Hematopoietic multipotent progenitor cell treated with erythropoietin and hydrocortisone succinate and interleukin-3 and kit ligand, for 15 days (in vitro differentiated cells): ENCODE measurements at places on chromosomes 3 and 15.

DNA sequence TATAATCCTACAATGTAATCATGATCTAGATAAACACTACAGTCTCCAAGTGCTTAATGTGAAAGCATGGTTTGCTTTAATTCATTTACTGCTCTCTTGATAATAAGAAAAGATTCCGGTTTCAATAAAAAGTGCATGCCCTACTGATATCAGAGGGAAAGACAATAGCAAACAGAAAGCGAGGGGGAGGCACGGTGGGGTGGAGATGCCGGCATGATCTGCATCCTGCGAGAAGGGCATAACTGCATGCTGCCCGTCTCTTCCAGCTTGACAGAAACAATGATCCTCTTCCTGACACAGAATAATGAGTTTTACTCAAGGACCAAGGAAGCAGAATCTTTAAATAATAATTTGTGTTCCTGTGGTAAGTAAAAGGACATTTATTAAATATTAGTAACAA, 51.7 kb downstream of the GOLIM4 start:
- no peak for DNase-seq

DNA sequence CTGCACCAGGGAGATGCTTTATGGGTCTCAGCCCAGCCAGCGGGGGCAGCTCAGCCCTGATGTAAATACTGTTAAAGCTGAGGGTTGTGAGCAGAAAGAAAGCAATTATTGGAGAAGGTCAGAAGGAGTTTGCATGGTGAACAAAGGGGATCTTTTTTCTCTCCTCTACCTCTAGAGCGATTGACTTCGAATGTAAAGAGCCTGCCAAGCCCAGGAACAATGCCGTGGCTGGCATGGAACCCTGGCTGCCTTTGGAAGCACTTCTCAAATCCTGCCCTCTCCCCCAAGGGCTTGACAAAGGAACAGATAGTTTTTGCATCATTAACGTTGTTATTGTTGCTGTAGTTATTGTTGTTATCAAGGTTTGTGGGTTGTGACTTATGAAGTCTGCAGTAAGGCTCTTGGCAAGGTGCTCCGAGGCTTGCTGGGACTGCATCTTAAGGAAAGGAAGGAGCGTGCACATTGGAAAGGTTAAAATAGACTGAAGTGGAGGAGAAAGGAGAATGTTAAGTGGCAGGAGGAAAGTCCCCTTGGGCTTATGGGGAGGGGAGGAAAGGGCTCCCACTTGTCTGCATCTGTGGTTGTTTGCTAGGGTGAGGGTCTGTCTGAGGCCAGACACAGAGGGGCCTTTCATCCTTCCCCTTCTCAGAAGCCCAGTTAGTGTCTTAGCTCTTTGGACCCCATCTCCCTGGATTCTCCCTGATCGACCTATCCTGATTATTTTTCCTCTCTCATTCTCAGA, 16.7 kb downstream of the PDIA5 start:
- no peak for DNase-seq

DNA sequence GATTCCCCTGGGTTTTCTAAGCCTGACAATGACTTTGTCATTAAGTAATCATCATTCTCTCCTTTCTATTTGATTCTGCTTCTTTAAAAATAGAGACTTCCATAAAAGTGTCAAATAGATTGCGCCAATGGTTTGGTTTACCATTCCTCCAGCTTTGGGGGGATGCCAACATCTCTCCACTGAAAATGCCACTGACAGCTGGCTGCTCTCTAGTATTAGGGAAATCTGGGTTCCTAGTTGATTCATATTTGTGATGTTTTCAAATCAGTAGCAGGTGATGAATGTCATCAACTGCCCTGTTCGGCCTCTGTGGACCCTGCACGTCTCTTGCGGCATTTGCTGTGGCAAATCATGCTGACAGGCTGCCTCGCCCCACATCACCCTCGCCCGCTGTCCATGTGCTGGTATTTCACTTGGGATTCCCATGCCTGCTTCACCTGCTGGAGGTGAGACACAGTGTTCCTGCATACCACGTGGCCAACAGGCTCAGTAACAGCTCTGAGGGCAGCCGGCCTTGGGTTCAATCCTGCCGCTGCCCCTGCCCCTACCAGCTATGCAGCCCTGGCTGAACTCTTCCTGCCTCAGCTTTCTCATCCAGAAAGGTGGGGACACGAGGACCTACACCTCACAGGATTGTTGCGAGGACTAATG, 28.1 kb downstream of the ZXDC start:
- DNase-seq: no peak

GRCh38 chr3:1462856-1463450, 370.1 kb downstream of the CNTN6 start:
- DNase-seq: no peak

GRCh38 chr3:102085431-102086176, 236.3 kb downstream of the NFKBIZ start:
- DNase-seq: no peak

DNA sequence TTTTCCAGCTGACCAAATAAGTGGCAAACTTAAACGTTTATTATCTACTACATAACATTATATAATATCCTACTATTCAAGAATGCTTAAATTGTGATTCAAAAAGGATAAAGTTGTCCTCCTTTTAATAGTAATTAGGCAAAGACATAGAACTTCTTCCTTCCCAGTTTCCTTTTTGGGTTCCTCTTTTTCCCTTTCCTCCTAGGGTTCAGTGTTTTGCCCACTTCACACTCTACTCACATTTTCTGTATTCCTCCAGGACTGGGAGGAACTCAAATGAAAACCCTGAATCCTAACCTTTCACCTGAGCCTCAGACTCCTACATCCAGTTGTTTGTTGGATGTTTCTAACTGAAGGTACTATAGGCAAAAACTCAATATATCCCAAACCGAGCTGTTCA, 132.5 kb downstream of the PEAK1 start:
- DNase-seq: no peak

DNA sequence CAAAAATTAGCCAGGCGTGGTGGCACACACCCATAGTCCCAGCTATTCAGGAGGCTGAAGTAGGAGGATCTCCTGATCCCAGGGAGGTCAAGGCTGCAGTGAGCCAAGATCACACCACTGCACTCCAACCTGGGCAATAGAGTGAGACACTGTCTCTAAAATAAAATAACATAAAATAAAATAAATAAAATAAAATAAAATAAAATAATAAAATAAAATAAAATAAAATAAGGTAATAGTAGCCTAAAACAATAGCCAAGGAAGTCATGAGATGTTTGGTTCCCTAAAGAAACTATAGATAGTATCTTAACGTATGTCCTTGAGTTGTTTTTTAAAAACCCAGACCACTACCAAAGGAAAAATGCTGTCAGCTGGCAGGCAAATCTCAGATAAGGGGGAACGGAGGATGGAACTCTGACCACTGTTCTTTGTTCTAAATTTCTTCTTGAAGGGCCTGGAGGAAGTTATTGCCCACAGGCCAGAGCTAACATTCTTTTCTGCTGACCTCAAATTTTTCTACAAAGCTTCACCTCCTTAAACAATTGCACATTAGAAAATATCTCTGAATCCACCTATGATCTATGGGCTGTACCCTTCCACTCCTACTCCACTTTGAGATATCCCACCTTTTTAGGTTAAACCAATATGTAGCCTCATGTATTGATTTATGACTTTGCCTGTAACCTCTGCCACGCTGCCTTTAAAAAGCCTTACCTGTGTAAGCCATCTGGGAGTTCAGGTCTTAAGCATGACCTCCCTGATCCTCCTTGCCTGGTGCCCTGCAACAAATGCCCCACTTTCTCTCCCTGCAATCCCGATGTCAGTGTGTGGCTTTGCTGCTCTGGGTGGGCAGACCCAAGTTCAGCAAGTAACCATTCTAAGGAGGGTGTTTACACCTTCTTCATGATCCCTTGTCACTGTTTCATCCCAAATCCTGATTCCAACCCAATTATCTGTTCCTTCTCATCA, 126.2 kb upstream of the BHLHE40 start:
- no peak for DNase-seq

- no peak for DNase-seq
Observed at GRCh38 chr3:101124125-101124524, 130.9 kb upstream of the ABI3BP start.

DNA sequence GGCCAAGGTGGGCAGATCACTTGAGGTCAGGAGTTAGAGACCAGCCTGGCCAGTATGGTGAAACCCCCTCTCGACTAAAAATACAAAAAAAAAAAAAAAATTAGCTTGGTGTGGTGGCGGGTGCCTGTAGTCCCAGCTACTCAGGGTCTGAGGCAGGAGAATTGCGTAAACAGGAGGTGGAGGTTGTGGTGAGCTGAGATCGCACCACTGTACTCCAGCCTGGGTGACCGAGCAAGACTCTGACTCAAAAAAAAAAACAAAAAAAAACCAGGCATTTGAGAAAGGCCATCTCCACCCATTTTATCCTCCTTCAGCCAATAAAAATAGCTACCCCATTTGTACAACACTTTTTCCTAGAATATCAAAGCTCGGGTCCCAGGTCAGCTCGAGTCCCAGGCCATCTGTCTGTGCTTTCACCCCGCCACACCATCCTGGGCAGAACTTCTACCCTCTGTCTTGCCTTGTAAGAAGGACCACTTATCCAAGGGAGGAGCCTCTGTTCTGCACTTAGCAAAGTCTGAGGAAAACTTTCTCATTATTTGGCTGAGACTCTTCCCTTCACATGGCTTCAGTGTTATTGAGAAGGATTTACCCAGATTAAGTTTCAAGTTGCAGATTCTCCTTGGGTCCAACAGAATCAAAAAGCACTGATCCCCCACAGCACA, 99.1 kb downstream of the MESD start:
- DNase-seq: no peak

- peak; percentile 35 for DNase-seq
Observed at GRCh38 chr3:107660306-107660976, 137.7 kb downstream of the BBX start.

DNA sequence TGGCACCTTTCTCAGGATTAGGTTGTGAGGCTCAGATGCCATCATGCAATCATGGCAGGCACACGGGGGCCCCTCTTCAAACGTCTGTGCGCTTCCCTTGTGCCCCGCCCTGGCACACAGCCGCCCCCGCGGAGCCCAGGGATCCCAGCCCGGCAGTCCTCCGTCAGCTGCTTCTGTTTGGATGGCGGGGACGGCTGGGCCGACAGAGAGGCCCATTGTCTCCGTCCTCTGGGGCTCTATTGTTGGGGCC, 849 bp upstream of the HDAC11 start:
- DNase-seq: peak; percentile 49

DNA sequence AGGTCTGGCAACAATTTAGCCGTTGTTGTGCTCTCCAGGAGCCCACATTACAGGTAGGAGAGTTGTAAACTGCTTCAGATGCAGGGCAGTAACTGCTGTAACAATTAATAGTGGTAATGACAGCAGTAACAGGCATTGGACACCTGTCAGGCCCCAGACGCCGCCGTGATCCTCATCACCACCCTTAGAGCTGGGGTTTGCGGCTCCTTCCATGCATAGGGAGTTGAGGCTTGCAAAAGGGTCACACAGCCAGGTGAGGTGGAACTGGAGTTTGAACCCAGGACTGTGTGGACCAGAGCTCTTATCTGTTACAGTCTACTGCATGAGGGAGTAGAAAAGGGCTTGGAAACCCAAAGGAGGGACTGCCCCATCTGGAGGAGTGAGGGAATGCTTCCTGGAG, 26.8 kb upstream of the NR2C2 start:
- DNase-seq: no peak

DNA sequence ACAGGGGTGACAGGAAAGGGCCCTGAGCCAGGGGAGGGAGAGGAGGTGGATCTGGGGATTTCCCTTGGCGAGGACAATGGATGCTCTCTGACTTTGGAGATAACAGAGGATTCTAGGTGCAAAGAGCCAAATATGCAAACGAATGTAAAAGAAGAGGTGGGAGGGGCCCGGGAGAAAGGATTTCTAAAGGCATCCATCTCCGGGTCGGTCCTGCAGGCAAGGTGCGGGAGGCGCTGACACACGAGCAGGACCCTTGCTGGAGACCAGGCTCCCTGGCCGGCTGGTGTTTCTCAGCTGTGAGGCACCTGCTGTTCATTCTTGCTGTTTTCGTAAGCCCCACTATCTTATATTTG, 115.2 kb upstream of the TLE3 start:
- DNase-seq: no peak

DNA sequence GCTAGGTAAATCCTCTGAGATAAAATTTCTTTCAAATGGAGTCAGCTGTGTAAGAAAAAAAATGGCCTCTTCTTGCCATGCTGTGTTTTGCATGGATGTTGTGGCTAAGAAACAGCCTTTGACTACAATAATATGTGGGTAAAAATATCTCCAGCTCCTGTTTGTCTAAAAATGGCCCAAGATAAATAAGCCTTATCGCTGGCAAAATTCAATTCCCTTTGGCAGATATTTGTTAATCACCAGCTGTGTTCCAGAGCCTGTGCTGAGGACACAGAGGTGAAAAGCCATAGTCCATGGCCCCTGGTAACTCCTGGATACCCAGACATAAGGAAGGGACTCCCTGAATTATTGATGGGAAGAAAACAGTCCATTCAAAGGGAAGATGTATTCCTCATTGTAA, 15.3 kb upstream of the RAMAC start:
- no peak for DNase-seq

- DNase-seq: no peak
Observed at GRCh38 chr15:51203797-51204196, 109.1 kb upstream of the TNFAIP8L3 start.

DNA sequence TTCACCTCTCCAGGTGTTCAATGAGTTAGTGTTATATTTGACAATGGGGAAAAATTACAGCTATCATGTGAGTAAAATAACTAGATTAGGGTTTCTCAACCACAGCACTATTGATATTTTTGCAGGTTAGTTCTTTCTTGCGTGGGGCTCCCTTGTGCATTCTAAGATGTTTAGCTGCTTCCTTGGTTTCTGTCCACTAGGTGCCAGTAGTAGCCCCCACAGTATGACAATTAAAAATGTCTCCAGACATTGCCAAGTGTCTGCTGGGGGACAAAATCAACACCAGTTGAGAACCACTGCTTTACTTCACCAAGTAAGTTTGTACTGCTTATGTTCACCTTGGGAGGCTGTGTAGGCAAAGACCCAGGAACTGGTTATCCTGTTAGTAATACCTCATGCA, 618.7 kb downstream of the EDEM1 start:
- DNase-seq: no peak

DNA sequence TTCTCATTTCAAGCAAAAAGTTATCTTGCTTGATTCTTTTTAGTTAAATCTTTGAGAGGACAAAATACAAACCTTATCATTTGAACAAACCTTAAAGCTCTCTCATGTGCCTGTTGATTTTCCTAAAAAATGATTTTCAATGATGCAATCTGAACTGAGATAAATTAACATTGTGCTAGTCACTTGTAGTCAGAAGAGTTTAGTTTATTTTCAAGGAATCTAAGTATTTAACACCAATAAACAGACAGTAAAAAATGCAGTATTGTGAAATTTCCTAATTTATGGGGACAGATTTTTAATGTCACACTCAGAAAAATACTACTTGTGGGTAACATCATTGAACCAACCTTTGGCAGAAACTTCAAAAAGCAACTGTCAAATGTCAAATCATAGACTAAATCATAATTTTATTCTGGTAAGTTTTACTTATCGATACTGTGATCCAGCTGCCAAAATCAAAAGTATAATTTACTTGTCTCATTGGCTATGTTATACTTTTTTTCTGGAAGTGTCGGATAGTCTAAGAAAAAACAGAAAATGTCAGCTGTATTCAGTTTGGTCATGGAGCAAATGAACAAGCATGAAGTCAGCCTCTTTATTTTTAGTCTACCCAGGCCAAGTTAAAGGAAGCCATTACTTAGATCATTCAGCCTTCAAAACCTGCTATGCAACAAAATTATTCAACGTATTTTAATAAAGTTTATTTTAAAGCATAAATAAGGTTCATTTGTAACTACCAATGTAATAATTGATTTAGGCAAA, 52.4 kb upstream of the FNDC3B start:
- DNase-seq: no peak

- no peak for DNase-seq
Observed at GRCh38 chr3:113255100-113255853, 43.9 kb downstream of the BOC start.
